ENCODE measurements at places on chromosomes 5 and 9.

- no peak for DNase-seq
Observed at GRCh38 chr5:156380848-156381247, 53.9 kb downstream of the SGCD start.

DNA sequence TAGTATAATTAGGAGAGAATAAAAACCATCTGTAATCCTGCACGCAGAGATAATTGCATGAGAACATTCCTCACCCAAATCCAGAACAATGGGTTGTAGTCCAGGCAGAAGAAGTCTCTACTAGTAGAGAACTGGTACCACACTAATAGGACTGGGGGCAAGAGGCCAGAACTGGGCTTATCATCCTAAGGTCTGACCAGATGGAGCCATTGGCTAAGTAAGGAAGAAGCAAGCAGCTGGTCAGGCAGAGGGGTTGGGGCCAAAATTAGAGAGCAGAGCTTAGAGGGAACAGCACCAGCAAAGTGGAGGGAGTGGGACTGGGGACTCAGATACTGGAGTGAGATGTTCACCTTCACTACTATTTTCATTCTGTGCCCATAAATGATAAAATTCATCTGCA is 35.4 kb upstream of the MAP1B start:
- no peak for DNase-seq

DNA sequence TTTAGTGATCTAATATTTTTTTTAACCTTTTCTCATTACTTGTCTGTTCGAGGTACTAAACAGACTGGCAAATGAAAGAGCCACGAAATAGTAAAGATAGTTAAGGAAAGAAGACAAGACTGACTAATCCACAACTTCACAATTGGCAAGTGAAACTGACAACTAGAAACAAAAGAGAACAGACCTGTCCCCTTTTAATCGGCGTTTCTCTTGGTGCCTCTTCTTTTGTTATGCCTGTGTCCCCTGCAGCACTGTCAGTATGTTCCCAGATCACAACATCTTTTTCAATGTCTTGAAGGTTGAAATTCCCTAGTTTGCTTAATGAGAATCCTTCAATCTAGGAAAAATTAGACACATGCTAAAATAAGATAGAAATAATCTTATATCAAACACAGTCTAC is 26.1 kb downstream of the TUT7 start:
- DNase-seq: no peak

- DNase-seq: no peak
Observed at GRCh38 chr9:7707934-7708333, 91.6 kb downstream of the DMAC1 start.

DNA sequence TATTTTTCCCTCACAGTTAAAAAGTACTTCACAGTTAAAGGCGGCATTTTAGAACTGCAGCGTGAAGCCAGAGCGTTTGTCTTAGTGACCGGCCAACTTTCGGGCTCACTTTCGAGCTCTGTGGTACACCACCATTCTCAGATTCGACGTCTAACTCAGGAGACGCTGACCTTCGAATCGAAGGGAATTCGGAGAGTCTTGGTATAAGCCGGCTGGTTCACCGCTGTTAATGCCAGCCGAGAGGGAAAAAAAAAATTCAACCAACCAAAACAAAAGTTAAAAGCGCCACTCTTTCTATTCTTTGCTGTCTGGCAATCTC is 544 bp upstream of the SNX24 start:
- DNase-seq: no peak

- DNase-seq: no peak
Observed at GRCh38 chr5:139443831-139444453, 4.6 kb upstream of the DNAJC18 start.

DNA sequence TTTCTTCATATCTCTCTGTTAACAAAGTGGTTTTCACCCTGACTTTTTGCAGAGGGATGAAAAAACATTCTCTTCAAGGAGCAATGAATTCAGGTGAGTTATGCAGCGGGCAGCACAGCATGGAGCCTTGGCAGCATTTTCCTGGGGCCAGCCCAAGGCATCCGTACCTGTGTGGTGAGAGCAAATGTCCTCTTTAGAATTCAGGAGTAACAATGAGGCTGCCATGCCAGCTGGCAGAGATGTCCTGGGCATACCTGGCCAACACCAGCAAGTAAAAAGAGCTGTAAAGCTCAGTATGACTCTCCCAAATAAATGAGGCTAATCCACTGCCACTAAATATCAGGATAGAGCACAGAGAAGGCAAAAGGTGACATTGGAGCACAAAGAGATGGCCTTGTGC is 277.6 kb upstream of the TRPC7 start:
- no peak for DNase-seq

- DNase-seq: no peak
Observed at GRCh38 chr5:71475788-71476384, 20.4 kb downstream of the BDP1 start.

- no peak for DNase-seq
Observed at GRCh38 chr5:168426007-168426863, 60.0 kb upstream of the RARS1 start.

DNA sequence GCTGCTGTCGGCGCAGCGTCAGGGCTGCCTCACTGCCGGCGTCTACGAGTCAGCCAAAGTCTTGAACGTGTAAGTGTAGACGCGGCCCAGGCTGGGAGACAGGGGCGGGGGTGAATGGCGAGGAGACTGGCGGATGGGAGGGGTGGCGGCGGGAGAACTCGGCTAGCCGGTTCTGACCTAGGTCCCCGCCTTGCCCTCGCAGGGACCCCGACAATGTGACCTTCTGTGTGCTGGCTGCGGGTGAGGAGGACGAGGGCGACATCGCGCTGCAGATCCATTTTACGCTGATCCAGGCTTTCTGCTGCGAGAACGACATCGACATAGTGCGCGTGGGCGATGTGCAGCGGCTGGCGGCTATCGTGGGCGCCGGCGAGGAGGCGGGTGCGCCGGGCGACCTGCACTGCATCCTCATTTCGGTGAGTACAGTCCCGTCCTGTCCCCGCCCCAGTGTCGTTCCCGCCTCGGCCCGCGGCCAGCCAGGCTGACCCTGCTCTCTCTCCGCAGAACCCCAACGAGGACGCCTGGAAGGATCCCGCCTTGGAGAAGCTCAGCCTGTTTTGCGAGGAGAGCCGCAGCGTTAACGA is 745 bp downstream of the GADD45G start:
- no peak for DNase-seq

DNA sequence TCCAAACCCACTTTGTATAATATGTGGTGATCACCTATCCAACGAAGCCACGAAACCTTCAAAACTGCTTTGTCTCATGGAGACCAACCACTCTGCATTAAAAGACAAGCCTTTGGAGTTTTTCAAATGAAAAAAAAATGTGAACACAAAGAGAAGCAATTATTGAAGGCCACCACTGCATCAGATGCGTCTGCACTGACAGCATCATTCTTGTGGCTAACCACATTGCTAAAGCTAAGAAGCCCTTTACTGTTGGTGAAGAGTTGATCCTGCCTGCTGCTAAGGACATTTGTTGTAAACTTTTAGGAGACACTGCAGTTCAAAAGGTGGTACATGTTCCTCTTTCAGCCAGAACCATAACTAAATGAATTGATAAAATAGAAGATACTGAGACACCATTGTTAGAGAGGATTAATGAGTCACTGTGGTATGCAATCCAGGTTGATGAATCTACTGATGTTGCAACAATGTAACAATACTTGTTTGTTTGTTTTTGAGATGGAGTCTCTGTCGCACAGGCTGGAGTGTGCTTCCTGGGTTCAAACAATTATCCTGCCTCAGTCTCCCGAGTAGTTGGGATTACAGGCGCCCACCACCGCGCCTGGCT is 45.4 kb downstream of the TAF11L14 start:
- no peak for DNase-seq

GRCh38 chr5:136028090-136028489 is 698 bp upstream of the TGFBI start:
- DNase-seq: no peak

- DNase-seq: no peak
Observed at GRCh38 chr5:4078544-4078943, 482.9 kb downstream of the IRX1 start.

DNA sequence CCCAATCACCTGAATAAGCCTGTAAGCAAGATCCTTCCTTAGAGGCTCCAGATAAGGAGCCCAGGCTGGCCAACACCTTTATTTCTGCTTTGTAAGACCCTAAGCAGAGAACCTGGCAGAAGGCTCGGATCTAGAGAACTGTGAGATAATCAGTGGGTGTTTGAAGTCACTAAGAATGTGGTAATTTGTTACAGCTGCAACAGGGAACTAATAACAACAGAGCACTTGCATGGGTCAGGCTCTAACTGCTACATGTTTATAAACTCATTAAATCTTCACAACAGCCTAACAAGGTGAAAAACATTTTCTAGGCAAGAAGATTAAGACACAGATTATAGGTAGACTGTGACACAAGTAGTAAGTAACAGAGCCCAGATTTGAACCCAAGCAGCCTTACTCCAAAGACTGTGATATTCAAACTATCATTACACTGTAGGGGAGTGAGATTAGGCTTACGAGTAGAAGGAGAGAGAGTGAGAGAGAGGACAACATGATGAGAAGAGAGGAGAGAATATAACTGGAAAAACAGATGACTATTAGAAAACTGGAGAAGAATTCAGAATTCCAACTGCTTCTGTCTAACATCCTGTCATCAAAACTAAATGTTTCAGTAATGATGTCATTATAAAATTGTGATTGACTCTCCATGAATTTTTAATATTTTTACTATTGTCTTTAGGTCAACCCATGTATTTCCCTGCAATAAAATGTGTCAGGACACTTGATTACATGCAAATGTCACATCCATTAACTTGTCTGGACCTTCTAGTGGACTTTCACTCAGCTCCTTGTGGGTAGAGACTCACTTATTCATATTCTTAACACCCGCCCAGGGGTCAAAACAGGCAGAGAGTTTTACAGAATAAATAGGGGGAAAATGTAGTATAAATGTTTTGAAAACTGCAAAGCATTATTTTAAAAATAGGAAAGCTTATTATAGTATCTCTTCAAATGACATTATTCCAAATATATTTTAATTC is 290.9 kb upstream of the RGMB start:
- DNase-seq: no peak

DNA sequence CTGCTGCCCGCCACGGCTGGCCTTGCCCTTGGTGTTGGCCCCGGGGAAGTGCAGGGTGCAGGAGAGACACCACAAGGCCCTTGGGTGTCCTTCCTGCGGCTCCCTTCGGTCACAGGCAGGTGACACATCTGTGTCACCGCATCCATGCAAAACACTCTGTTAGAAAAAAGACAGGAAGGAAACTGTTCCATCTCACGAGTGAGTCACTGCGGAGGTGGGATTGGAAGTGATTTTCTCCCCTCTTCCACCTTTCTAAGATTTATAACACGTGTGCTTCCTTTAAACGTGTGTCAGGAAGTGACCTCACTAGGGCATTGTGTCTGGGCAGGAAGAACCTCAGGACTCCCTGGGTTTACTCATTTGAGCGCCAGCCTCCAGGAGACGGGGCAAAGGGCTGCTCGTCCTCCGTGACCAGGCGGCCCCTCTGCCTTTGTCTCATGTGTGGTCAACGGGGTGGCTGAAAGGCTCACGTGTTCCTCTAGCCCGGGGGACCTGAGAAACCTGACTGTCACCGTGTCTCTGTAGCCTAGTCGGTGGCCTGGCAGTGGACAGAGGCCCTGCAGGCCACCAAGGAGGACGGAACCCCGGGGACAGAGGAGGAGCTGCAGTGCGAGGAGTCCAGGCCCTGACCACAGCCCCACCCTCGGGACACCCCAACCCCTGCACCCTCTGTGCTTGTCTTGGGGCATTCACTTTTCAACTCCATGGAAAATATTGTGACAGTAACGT is 4.9 kb upstream of the LCN1 start:
- DNase-seq: no peak

DNA sequence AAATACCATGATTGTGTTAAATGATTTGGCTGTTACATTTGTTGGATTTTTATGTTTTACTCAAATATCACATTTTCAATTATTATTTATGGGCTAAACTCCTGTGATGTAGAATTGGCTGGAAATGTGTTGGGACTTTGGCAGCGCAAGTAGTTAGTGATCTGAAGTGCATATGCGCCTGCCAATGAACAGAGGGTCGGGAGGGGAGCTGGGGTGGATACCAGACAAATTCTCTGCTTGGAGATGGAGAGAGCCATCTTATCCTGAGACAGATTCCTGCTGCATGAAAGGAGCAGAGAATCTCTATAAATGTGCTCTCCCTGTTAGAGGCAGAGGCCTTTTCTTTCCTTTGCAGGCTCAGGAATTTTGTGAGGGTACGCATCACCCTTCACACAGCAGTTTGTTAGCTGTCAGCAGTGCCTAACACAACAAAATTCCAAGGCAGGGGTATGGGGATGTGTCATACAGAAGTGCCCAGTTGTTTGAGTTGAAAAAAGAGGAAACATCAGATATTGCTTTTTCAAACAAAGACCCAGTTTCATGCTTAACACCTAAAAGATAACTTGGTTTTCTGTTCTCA is 489.1 kb downstream of the CSNK1G3 start:
- no peak for DNase-seq

DNA sequence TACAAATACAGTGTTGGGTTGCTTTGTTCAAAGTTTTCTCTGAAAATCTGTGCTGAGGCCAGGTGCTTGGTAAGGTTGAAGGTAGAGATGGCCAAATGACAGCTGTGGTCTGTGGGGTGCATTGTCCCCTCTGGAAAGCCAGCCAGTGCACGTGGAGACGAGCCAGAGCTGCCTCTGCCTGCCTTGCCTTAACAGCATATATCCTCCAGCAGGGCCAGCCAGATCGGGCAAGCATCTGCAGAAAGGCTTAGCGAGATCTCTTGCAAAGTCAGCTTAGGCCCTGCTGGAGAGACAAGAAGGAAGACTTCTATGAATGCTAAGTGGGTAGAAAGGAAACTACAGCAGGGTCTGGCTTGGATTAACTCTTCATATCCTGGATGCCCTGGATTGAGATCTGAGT is 49.5 kb downstream of the GRIA1 start:
- no peak for DNase-seq

GRCh38 chr5:150541895-150542294 is 34.0 kb downstream of the NDST1 start:
- no peak for DNase-seq

- DNase-seq: no peak
Observed at GRCh38 chr9:135524130-135524861, 3.1 kb downstream of the LCN1 start.

GRCh38 chr5:127963931-127964330 is 119.6 kb upstream of the SLC12A2 start:
- DNase-seq: no peak

DNA sequence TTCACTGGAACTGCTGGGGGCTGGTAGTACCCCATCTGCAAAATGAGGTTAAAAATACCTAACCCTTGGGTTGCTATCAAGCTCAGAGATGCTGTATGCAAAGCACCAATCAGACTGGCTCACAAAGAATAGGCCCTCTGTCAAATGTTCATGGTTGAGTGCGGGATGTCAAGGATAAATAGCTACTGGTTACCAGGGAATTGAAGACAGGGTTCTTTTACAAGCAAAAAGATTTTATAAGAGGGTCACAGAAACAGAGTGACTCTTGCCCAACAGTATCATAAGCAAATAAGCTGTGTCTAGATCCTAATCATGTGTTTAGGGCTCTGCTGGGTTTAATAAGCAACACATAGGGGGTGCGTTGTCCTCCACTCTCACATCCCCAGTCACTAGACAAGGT is 11.9 kb downstream of the SYK start:
- no peak for DNase-seq

DNA sequence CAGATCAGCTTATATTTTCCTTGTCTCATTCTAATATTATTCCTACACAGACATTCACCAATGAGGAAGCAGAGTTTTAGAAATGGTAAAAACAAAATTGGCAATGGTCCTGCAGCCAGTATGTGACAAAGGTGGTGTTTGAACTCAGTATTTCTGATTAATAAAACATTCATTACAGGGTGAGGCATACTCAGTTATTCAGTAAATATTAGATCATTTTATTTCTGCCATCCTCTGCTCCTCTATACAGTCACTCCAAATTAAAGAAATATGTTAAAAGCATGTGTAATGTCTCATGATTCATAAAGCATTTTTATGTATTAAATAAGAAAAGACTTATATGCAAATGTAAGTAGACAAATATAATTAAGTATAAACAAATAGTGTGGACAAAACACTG is 684.6 kb upstream of the ACO1 start:
- no peak for DNase-seq

Data from CD4-positive, alpha-beta T cell treated with Interleukin-15 for 1 hour (primary cell).